Forelimb muscle (tissue), 1 donor: ENCODE measurements at places on chromosomes 1 and 21. TPM values are rescaled to one million over a fixed set of nuclear protein-coding genes. Genes with fewer than 3 reads are reported as not detected.

- no peak for DNase-seq
Observed at GRCh38 chr1:166740668-166741276, 98.5 kb upstream of the POGK start.

- no peak for DNase-seq
Observed at GRCh38 chr21:36566644-36567043, 86.7 kb upstream of the CLDN14 start.

GRCh38 chr1:161177112-161177935 lies at the start of gene B4GALT3:
TSS of gene B4GALT3 (minus strand) at chr1:161177507. CDS start at chr1:161176060, 1,447 bp downstream.
- DNase-seq: no peak

GRCh38 chr1:225866061-225866837 lies 15.9 kb downstream of the TMEM63A start:
- no peak for DNase-seq

DNA sequence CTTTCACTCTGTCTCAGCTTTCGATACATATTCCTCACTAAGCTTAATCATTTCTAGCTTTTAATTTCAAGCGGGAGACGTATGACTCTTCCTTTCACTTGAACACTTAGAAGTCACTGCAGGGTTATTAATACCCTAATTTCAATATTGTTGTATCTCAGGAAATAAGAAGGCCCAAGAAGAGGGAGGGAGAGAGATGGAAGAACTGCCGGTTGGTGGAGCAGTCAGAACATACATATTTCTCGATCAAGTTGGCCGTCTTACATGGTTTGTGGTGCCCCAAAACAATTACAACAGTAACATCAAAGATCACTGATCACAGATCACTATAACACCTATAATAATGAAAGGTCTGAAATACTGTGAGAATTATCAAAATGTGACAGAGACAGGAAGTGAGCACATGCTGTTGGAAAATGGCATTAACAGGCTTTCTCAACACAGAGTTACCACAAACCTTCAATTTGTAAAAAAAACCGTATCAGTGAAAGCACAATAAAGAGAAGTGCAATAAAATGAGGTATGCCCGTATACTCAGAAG lies 145.4 kb upstream of the HP1BP3 start:
- DNase-seq: no peak

GRCh38 chr21:44911068-44911383 lies 9.7 kb downstream of the ITGB2 start:
- no peak for DNase-seq

- DNase-seq: no peak
Observed at GRCh38 chr21:35023396-35024070, 25.6 kb downstream of the RUNX1 start.

GRCh38 chr1:109509176-109510134 lies at the start of gene AMIGO1:
TSS of gene AMIGO1 (minus strand) at chr1:109509727. CDS start at chr1:109508912, 815 bp downstream.
- DNase-seq: no peak

- no peak for DNase-seq
Observed at GRCh38 chr1:14452551-14452950, 145.9 kb upstream of the KAZN start.

DNA sequence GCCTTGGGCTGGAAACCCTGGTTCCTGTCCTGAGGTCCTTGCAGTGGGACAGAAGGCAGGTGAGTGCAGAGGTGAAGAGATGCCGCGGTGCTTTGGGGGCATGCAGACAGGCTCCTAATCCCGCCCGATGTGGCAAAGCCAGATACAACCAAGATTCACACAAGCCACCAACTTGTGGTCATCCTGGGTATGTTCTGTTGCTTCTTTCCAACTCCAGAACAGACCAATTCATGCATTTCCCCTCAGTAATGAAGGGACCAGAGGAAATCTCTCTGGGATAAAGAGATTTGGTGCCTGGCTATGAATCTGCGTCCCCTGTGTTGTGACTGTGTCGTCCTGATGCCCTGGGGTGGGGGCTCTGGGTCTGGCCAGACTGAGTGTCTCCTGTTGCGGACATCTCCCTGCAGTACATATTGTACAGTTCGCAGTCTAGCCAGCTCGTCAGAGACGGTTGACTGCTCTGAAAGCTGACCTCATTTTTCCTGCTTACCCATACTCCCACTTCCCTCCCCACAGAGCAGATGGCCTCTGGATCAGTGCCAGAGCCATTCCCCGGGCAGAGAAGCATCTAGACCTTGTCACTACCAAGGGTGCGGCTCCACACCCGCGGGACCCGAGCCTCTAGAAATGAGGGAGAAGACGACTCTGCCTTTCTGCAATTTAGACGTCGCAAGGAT lies 216.3 kb downstream of the KIF26B start:
- no peak for DNase-seq

- no peak for DNase-seq
Observed at GRCh38 chr1:213075725-213076124, 24.7 kb downstream of the RPS6KC1 start.

DNA sequence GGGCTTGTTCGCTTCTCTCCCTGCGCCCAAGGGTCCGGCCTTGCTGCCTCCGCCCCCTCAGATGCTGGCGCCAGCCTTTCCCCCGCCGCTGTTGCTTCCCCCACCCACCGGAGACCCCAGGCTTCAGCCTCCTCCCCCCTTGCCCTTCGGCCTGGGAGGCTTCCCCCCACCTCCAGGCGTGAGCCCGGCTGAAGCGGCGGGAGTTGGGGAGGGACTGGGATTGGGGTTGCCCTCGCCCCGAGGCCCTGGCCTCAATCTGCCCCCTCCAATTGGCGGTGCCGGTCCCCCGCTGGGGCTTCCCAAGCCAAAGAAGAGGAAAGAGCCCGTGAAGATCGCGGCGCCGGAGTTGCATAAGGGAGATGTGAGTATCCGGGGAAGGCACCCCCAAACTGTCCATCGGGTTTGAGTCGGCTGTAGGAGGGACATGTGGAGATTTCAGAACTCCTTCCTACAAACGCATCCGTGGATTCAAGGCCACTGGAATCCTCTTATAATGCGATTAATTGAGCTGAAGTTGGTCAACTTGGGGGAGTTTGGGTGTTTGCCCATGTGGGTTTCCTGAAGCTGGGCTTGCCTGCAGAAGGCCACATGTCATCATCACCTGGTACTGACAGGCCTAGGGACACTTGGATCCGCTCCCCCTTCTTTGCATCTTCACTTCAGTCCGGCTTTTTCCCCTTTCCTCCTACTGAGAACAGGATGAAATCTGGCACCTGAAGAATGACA lies 707 bp downstream of the PRCC start:
- DNase-seq: no peak

DNA sequence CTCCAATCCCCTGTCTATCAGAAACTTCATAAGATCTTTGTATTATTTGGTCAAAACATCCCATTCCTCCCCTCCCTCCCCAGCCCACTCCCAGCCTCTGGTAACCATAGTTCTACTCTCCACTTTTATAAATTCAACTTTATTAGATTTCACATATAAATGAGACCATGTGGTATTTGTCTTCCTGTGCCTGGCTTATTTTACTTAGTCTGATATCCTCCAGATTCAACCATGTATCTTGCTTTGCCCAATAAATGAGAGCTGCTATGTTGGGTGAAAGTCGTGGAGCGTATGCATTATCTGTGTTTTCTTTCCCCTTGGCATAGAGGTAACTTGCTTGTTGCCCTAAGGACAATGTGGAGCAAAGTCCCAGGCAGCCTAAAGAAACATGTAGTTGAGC lies 28.5 kb upstream of the CHRM3 start:
- DNase-seq: no peak

DNA sequence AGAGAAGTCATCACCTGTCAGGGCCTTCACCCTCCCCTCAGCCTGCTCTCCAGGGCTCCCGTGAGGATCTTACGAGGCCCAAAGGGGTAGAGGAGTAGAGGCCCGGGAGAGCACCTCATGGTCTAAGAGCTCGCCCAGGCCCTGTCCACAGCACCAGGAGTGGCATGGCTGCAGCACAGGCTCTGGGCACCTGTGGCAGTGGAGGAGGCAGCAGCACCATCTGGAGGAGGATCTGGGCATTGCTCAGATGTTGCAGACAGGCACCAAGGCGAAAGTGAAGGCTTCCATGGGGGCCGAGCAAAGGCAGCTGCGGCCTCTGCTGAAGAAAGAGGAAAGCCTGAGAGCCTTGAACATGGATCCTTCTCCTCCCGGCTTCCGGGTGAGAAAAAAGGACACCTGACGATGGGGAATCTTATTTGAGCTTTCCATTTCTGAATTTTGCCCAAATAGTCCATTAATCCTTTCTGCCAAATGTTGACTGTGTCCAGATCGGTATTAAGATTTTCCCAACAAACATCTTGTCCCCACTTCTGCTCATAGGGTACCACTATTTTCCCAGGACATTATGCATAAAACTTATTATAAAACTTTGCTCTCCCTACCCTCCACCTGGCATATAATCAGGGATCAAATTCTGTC lies 604.7 kb downstream of the PTPRC start:
- no peak for DNase-seq

DNA sequence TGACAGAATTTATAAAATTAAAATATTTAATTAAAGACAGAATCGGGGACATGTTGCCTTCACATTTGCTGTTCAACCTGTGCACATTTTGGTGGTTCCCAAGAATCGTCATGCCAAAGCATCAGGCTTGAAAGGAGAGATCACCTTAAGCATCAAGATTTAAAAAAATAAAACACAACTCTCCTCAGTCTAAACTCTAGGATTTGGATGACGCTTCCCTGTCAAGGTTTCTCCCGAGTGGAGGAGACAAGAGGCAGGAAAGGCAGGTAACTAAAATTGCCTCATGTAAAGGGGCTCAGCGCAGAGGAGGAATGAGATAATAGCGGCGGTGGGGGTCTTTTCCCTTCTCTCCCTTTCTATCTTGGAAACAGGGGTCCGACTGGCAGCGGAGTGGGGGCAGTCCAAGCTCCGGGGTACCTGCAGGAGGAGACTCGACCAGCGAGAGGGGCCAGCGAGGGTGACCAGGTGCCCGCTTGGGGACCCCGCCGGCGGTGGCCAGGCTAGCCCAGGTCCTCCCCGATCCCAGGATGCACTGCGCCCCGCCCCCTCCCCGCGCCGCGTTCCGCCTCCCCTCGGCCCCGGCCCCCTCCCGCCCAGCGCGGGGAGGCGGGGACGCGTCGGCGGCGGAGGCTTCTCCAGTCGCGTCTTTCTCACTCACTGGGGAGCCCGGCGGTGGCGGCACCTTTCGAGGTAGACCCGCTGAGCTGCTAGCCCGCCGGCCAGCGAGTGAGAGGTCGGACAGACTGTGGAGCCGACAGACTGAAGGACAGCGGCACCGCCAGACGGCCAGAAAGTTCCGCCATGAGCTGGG lies at the start of gene FNBP1L:
Gene FNBP1L (plus strand): TSS at position 638 of the 811 bp plus-strand sequence. CDS start 164 bp downstream, at position 802.
- peak; percentile 26 for DNase-seq

DNA sequence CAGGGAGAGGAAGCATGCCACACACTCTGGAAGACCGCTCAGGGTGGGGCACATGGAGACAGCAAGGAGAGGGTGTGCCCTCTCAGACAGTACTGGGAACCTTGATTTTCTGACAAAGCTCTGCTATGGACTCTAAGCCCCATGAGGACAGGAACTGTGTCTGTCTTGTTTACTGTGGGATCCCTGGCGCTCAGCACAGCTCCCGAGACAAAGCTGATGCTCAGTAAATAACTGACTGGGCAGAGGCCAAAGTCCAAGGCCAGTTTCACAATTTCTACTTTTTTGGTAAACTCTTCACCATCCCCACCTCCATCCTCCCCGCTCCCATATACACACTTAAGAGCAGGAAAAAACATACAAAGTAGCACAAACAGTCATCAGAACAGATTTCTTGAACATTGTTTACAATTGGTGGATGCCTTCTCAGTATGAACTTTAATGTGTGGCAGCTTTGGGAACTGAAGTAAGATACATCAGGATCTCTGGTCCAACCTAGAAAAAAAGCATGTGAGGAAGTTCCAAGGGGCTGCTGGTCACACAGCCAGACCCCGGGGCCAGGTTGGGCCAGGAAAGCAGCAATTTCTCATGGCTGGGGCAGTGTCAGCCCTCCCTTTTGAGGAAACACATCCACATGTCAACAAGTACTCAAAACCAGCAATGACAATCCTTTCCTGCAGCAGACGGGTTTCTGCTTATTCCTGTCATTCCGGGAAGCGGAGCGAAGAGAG lies 5.6 kb upstream of the AHCYL1 start:
- DNase-seq: no peak

GRCh38 chr21:36211660-36212512 lies 55.3 kb downstream of the DOP1B start:
- no peak for DNase-seq

DNA sequence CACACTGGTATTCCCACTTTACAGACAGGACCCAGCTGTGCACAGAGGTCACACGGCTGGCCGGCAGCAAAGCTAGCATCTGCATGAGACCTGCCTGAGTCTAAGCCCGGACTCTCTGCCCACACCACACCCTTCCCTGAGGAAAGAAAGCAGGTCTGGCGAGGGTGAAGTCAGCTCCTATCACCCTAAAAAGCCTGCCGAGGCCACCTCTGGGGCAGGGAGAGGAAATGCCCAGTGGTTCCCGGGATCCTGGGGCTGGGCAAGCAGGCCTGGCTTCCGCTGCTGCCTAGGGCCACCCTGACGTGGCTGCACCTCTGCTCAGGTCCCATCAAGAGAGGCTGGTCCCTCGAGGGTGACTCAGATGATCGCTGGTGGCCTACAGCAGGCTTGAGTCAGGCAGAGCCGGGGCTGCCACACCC lies 42.2 kb downstream of the RAP1GAP start:
- no peak for DNase-seq

- DNase-seq: no peak
Observed at GRCh38 chr1:191206513-191207207, 729.0 kb upstream of the BRINP3 start.

- DNase-seq: no peak
Observed at GRCh38 chr1:240732390-240732789, 120.4 kb upstream of the GREM2 start.

DNA sequence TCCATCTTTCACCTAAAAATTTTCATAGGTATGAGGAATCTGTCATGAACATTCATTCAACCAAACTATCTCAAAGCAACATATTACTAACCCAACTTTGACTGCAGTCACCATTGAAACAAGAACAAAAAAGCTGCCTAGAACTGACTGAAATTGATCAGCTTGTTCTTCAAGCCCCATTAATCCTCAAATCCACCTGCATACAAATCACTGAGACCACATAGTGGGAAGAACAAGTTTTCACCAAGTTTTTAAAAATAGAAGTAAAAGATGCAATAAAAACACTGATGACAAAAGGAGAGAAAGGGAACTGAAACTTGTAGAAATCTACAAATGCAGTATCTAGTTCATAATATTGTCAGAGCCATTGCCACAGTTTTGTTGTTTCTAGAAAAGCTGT lies 6.1 kb downstream of the SORT1 start:
- DNase-seq: no peak

CD101 gene
- 4.3 TPM for polyA plus RNA-seq

NUF2 gene
- 9.1 TPM for polyA plus RNA-seq

ARID4B gene
- polyA plus RNA-seq: 20.2 TPM

MEX3A gene
- polyA plus RNA-seq: 21.8 TPM

NPPA gene
- polyA plus RNA-seq: 2.1 TPM

FCRL2 gene
- 0.11 TPM for polyA plus RNA-seq

PYCR2 gene
- polyA plus RNA-seq: 35.6 TPM

HPDL gene
- 2.1 TPM for polyA plus RNA-seq

PDPN gene
- 39.3 TPM for polyA plus RNA-seq

S1PR1 gene
- polyA plus RNA-seq: 9.5 TPM

STUM gene
- 13.5 TPM for polyA plus RNA-seq

IGSF3 gene
- polyA plus RNA-seq: 22.1 TPM
